Thymus (tissue), 14 donors: ENCODE measurements at places on chromosomes 7 and 10.

DNA sequence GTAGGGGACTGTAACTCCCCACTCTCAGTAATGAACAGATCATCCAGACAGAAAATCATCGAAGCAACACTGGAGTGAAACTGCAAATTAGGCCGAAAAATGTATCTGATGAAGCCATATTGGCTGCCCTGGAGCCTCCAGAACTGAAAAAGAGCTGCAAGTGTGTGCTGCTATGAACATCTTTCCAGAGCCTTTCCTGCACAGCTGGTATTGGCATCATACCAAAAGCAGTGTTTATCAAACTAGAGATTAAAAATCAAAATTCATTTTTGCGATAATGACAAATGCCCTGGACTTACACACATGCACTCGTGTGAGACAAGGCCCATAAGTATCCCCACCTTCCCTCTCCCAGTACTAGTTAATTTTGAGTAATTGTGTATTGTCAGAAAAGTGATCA is 6.8 kb upstream of the CLDN12 start:
- no peak for DNase-seq

- no peak for DNase-seq
These were observed 40.0 kb downstream of the ETV1 start for GRCh38 chr7:13949445-13949844.

DNA sequence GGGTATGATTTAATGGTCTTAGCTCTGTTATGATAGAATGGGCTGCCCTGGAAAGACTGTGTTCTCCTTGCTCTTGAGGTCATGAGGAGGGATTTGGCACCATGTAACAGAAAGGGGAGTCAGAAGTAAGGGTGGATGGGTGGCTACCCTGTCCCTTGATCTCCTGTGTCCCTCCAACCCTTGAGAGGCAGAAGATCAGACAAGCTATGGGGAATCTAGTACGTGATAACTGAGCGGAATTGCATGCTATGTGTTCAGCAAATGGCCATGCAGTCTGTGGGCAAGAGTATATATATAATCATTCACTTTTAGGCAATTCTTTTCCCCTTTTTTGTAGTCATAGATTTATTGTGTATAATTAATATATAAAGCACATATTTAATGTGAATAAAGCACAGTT is 174.9 kb downstream of the SEC23IP start:
- DNase-seq: no peak

DNA sequence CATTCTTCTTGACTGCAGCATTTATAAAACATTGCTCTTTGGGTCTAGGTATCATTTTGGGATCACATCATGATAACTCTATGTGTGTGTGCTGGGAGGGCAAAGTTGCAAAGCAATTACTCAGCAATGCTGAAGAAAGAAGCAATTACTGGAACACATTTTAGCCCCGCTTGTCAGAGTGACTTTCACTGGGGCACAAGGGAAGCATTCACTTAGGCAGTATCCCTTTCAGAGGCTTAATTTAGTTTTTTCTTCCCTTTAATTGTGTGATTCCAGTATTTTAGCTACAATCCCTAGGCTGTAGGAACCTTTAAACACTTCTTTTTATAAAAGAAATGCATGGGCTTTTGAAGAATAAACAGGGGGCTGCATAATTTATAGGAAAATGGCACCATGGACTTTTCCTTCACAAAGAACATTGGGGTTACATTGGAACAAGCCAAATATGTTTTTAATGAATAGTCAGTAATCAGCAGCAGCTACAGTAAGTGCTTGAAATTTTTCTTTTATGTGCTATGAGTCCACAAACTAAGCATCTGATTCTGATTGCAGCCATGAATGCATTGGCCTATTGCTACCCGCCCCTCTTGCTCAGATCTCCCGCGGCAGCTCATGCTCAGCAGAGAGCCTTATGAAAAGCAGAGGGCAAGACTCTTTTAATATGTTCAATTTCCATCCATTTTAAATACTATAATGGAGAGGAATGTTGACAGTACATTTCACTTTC is 51.2 kb upstream of the NXPH1 start:
- no peak for DNase-seq

DNA sequence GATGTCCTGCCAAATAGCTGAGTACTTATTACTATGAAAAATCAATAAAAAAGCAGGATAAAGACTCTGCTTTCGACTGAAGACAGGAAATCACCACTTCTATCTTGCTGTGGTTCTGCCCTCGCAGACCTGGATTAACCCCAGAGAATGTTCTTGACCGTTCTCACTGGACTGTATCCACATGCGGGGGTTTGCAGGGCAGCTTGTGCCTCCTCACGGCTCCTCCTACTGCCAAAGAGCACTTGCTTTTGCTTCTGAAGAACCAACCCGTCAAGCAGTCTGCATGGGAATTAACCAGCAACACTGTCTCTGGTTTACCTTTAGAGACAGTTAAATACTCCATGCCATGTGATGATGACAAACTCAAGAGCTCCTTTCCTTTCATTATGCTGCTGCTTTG is 184.0 kb downstream of the GFRA1 start:
- DNase-seq: no peak

- no peak for DNase-seq
These were observed 175.9 kb upstream of the TAC1 start for GRCh38 chr7:97555857-97556421.
